ENCODE measurements at places on chromosomes 12 and 14.

- DNase-seq: no peak
These were observed 47.1 kb downstream of the CCDC60 start for GRCh38 chr12:119381471-119382235.

GRCh38 chr12:101280006-101280505 is at the start of gene UTP20:
TSS of gene UTP20 (plus strand) at chr12:101280105. CDS start at chr12:101280283, 178 bp downstream.
- DNase-seq: peak; percentile 74

GRCh38 chr12:13169272-13169671 is 27.3 kb upstream of the EMP1 start:
- no peak for DNase-seq

- DNase-seq: no peak
These were observed 7.1 kb downstream of the SUOX start for GRCh38 chr12:56004211-56004610.

DNA sequence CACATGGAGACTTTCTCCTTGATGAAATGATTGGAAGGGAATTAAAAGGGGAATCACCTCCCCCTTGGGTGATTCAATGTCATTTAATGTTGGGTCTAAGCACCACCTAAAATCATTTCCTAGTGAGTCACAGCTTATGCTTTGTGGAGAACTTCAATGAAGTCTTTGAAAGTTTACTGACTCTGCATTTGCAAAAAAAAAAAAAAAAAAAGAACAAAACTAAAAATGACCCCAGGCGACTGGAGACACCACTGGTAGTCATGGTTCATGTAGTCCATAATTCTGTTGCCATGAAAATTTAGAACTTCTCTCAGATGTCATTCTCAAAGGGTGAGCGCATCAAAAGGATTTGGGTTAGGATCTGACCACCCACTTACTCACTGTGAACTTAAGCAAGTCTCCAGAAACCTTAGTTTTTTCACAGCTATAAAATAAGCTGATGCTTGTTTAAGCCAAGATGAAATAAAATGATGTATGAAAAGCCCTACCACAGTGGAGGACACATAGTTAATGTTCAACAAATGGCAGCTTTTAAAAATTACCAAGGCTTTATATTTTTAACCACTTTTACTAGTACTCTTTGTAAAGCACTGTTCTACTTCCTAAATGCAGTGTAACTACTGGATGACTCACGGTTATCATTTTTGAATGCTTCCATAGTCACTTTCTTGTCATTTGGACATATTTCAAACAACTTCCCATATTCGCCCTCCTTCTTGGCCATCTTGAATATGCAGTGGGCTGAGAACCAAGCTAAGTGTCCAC is 18.1 kb upstream of the KSR2 start:
- no peak for DNase-seq

DNA sequence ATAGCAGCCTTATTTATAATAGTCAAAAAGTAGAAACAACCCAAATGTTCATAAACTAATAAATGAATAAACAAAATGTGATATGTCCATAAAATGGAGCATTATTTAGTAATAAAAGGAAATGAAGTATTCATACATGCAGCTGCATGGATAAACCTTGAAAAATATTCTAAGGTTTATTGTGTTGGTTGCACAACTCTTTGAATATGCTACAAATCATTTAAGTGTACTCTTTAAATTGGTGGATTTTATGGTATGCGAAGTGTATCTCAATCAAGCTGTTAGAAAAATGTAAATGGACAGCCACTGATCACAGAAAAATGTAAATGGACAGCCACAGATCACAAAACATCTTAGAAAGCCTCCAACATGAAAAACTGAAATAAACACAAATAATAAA is 73.2 kb upstream of the SLC38A4 start:
- DNase-seq: no peak

- DNase-seq: no peak
These were observed 20.5 kb downstream of the OR10G2 start for GRCh38 chr14:21614240-21614639.

- no peak for DNase-seq
These were observed 7.9 kb upstream of the TMBIM6 start for GRCh38 chr12:49733219-49734017.
